G401 (cell line): ENCODE measurements at places on chromosomes 12 and 14. TPM values are rescaled to one million over a fixed set of nuclear protein-coding genes. Genes with fewer than 3 reads are reported as not detected.

Gene TAS2R7
- total RNA-seq = not detected in 2 replicates

Gene FOXN4
- 0.43 and 0.78 TPM in 2 replicates for total RNA-seq

Gene ALG10B
- total RNA-seq = 1.3 and 3.2 TPM in 2 replicates

Gene MAP1LC3B2
- total RNA-seq = 0.34 TPM in 1 of 2 replicates, not detected in the other

Gene IRF9
- total RNA-seq = 8.3 and 14.1 TPM in 2 replicates

Gene TAS2R42
- total RNA-seq = not detected in 2 replicates

Gene LBHD2
- not detected in 2 replicates for total RNA-seq

Gene CFAP73
- not detected in 2 replicates for total RNA-seq

Gene IFNG-AS1
- not detected in 2 replicates for total RNA-seq

Gene TBX3
- not detected in 2 replicates for total RNA-seq

Gene MGAT4C
- 0.18 TPM in 1 of 2 replicates, not detected in the other for total RNA-seq

Gene RFLNA
- total RNA-seq = 2.1 and 2.3 TPM in 2 replicates
